SJCRH30 (cell line): ENCODE measurements at places on chromosomes 7 and 10. TPM values are rescaled to one million over a fixed set of nuclear protein-coding genes. Genes with fewer than 3 reads are reported as not detected.

ADAM12 gene
- 0.26 and 0.33 TPM in 2 replicates for total RNA-seq

ATRNL1 gene
- 23.1 and 26.3 TPM in 2 replicates for total RNA-seq

CLRN3 gene
- total RNA-seq: not detected in 2 replicates

ABLIM1 gene
- total RNA-seq: 23.5 and 23.9 TPM in 2 replicates

DNA sequence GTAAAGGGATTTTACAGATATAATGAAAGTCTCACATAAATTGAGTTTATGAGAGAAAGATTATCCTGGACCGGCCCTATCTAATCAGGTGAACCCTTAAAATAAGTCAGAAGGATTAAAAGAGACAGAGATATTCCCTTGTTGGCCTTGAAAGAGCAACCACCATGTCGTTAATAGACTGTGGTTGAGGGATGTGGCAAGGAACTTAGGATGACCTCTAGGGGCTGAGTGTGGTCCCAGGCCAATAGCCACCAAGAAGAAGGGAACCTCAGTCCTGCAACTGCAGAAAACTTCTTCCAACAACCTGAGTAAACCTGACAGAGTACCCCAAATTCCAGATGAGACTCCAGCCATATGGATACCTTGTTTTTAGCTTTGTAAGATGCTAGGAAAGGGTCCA is 121.5 kb downstream of the POLR1F start:
- peak; percentile 32 for DNase-seq

- DNase-seq: no peak
Observed at GRCh38 chr7:22784346-22784745, 38.3 kb downstream of the TOMM7 start.

GRCh38 chr10:16195178-16195769 is 241.5 kb upstream of the PTER start:
- DNase-seq: no peak

DNA sequence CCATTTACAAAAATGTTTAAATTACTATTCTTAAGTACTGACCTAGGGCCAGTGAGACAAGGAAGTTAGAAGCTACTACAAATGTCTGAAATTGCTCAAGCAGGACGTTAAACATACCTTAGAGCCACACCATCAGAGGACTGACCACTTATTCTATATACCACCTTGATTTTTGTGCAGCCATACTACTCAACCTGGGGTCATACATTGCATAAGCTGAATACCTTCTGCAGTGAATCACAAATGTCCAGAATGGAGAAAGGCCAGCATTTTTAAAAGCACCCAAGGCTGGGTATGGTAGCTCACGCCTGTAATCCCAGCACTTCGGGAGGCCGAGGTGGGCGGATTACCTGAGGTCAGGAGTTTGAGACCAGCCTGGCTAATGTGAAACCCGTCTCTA is 21.2 kb upstream of the MRLN start:
- no peak for DNase-seq

GRCh38 chr10:119313644-119314043 is 106.3 kb downstream of the GRK5 start:
- DNase-seq: peak; percentile 38
